ENCODE measurements at places on chromosomes 3 and 15. TPM values are rescaled to one million over a fixed set of nuclear protein-coding genes. Genes with fewer than 3 reads are reported as not detected.
A peak's percentile ranks its signal among the peaks of the same experiment; 100 is the strongest.

DNA sequence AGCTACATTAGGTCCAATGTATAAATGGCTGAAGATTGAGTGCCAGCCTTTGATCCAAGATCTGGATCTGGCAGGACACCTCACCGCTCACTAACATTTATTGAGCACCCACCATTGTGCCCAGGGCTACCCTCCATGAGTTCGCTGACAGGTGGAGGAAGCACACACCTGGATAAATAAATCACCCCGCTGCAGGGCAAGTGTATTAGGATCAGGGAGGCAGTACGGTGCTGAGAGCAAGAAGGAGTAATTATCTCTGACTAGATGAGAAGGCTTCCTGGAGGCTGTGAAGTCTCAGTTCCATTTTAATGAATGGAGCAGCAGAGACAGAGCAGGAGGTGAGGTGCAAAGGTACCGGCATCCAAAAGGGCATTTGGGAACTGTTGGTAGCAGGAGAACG, 104.1 kb downstream of the LIPC start:
- no peak for DNase-seq

- no peak for DNase-seq
These were observed 217.7 kb downstream of the ARPP21 start for GRCh38 chr3:35857004-35857403.

Gene GOLGA8M
- 1.5 TPM for total RNA-seq

DNA sequence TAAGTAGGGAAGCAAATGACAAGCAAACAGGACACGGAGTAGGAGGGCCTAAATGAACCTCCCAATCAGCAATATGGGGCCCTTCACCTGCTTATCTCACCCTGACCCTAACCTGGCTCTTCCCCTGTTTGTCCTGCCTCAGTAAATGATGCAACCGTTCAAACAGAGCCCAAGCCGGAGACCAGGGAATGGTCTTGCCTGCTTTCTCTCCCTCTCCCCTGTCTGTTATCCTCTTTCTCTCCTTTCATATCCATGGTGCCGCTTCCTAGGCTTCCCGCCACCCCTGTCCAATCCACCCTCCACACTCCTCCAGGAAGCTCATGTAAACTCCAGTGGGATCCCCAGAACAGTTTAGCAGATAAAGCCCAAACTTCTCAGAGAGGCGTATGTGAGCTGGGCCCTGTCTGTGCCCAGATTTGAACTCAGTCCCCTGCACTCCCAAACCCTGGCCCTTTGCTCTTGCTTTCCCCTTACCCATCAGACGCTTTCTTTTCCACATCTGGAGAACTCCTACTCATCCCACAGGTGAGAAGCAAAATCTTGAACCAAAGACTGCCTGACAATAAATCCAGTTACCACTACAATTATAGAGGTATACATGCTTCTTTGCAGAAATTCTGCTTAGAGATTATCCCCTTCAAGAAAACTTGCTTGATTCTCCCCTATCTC, 45.7 kb upstream of the STT3B start:
- no peak for DNase-seq

DNA sequence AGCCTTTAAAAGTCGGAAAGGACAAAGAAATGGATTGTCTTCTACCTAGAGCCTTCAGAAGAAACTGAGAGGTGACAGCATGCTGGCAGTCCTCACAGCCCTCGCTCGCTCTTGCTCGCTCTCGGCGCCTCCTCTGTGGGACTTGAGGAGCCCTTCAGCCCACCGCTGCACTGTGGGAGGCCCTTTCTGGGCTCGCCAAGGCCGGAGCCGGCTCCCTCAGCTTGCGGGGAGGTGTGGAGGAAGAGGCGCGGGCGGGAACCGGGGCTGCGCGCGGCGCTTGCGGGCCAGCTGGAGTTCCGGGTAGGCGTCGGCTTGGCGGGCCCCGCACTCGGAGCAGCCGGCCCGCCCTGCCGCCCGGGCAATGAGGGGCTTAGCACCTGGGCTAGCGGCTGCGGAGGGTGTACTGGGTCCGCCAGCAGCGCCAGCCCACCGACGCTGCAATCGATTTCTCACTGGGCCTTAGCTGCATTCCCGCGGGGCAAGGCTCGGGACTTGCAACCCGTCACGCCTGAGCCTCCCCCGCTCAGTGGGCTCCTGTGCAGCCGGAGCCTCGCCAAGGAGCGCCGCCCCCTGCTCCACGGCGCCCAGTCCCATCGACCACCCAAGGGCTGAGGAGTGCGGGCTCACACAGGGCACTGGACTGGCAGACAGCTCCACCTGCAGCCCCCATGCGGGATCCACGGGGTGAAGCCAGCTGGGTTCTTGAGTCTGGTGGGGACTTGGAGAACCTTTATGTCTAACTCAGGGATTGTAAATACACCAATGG, 953.8 kb upstream of the GBE1 start:
- DNase-seq = no peak

DNA sequence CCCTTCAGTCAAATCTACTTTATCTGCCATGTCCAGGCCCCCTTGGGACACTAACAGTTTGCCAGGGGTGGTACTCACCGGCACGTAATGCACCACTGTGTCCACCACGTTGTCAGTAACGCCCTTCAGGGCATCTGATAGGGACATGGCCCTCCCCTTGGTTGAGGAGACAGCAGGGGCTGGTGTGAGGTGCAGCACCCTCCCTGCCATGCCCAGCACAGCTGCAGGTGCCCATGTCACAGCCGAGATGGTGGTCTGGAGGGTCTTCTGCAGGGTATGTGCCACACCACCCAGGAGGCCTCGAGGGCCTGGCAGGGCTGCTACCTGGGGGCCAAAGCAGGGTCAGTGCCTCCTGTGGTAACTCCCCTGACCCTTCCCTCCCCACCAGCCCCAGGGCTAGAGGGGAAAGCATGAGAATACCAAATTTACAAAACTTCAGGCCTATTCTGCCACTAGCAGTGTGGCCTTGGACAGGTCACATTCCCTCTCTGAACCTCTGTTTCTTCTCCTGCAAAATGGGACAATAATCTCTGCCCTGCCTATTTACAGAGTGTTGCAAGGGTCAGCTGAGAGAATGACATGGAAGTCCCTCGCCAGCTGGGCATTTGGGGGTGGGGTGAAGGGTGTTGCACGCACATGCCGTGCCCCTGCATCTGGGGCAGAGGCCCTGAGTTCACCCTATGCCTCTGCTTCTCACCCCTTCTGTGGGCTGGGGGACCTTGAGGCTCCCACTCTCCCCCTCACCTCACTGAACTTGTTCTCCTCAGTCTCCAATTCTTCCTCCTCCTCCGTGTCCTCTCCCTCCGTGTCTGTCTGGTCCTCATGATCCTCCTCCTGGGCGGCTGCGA, 11.8 kb upstream of the KIF7 start:
- no peak for DNase-seq

Gene TMEM45A
- 49.7 TPM for total RNA-seq

Gene HGD
- not detected for total RNA-seq

- DNase-seq = peak; percentile 19
These were observed 14.1 kb downstream of the KLF15 start for GRCh38 chr3:126342991-126343648.

DNA sequence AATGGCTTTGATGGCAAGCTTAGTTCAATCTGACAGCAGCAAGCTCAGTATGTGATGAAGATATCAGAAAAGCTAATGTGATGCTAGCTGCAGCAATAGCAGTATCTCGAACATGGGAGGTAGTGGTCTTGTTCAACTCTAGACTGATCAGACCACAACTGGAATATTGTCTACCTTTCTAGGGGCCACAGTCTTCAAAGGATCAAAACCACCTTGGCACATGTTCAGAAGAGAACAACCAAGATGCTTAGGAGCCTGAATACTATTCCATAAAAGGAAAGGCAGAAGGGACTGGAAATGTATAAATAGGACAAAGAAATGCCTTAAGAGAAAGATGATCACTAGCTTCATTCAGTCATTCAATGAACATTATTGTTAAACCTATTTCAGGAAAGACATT, 2.3 kb downstream of the C3orf70 start:
- DNase-seq = no peak

- DNase-seq = no peak
These were observed 13.7 kb upstream of the ABHD2 start for GRCh38 chr15:89074402-89075012.

- DNase-seq = no peak
These were observed 34.9 kb upstream of the HEG1 start for GRCh38 chr3:125090649-125091048.

Gene IGSF10
- total RNA-seq = 0.84 TPM

All from astrocyte (in vitro differentiated cells and primary cell).